ENCODE measurements at places on chromosomes 16 and 17. TPM values are rescaled to one million over a fixed set of nuclear protein-coding genes. Genes with fewer than 3 reads are reported as not detected.

Gene GGA3
- polyA plus RNA-seq, result 43.6 TPM

Gene LRRC37A
- polyA plus RNA-seq, result 2.9 TPM

Gene PYDC1
- polyA plus RNA-seq, result not detected

Gene B3GNT9
- polyA plus RNA-seq, result 40.1 TPM

Gene SLC13A2
- 0.30 TPM for polyA plus RNA-seq

Gene TP53TG3
- not detected for polyA plus RNA-seq

Gene LYRM9
- polyA plus RNA-seq, result 22.0 TPM

Gene MT1F
- polyA plus RNA-seq, result 73.8 TPM

Gene KRT27
- polyA plus RNA-seq, result not detected

Gene ADAM11
- polyA plus RNA-seq, result 3.9 TPM

Gene NPIPB6
- 1.2 TPM for polyA plus RNA-seq

Gene NOXO1
- 3.0 TPM for polyA plus RNA-seq

Gene C16orf86
- polyA plus RNA-seq, result 4.3 TPM

Gene NPIPA5
- 1.8 TPM for polyA plus RNA-seq

Measured in left renal pelvis (tissue), 4 donors.